AG04449 (cell line): ENCODE measurements at places on chromosomes 6 and 20.

- DNase-seq = no peak
Observed at GRCh38 chr6:149087898-149088297, 229.6 kb upstream of the TAB2 start.

GRCh38 chr20:49896204-49896603, 19.1 kb downstream of the SPATA2 start:
- no peak for DNase-seq

DNA sequence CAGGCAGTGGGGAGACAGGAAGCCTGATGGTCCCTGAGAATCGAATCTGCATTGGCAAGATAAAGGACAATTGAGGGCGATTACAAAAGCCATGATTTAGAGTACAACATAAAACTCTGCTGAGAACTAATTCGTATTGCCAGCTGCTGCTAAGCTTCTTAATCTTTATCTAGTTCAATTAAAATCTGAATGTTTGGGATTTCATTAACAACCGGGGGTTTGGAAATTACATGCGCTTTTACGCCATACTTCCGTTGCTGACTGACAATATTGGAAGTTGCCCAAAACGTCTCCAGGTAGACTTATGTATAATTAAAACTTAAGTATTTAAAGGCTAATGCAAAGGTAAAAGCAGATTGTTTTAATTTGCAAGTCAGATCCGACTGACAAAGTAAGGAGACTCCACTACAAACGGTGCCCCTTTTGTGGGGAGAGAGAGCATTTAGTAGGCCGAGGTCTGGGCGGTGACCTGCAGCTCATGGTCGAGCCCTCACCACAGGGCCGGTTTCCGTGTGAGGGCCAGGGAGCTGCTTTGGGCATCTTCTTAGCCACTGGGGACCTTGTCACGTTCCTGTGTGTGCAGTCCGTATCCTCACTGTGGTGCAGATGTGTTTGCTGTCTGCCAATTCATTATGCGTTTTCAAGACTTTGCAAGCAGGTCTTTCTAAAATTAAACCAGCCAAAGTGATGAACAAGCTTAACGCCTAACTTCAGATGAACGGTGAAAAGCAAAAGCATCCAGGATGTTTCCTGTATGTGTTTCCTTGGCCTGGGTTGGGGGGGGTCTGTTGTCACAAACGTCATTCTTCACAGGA, 49.9 kb downstream of the CDH4 start:
- DNase-seq = no peak

DNA sequence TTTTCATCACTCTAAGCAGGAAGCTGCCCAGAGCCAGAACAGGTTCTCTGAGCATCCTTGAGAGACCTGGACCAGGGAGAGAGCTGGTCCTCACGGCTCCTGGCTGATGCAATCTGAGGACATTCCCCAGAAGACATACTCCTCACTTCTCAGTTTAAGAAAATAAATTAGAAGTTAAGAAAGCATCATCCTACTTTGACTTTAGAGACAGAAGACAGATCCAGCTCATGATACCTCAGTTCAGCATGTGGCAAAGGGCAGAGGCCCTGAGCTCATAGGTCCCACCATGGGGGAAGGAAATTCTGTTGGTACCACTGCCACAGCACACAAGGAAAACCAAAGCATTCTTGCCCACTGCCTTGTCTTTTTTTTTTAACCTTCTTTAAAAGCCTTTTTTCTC, 378.1 kb upstream of the JARID2 start:
- DNase-seq = no peak

- DNase-seq = no peak
Observed at GRCh38 chr20:17838921-17839320, 129.7 kb downstream of the SNX5 start.
